Urinary bladder (tissue), 4 donors: ENCODE measurements at places on chromosomes 11 and 22. TPM values are rescaled to one million over a fixed set of nuclear protein-coding genes. Genes with fewer than 3 reads are reported as not detected.
A peak's percentile ranks its signal among the peaks of the same experiment; 100 is the strongest.

The THYN1 gene
- 47.2 TPM for total RNA-seq

DNA sequence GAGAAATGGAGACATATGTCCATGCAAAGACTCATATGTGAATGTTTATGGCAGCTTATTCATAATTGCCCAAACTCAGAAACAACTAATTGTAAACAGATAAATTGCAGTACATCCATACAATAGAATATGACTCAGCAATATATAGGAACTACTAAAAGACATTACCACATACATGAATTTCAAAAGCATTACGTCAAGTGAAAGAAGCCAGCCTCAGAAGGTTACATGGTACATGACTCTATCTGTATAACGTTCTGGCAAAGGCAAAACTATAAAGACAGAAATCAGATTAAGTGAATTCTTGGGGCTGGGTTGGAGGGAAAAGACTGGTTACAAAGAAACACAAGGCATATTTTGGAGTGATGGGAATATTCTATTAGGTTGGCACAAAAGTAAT lies 7.2 kb downstream of the KCTD21 start:
- no peak for DNase-seq

The ASCL3 gene
- total RNA-seq, result not detected

The OR8A1 gene
- not detected for total RNA-seq

The CRYBB1 gene
- total RNA-seq, result 1.6 TPM

DNA sequence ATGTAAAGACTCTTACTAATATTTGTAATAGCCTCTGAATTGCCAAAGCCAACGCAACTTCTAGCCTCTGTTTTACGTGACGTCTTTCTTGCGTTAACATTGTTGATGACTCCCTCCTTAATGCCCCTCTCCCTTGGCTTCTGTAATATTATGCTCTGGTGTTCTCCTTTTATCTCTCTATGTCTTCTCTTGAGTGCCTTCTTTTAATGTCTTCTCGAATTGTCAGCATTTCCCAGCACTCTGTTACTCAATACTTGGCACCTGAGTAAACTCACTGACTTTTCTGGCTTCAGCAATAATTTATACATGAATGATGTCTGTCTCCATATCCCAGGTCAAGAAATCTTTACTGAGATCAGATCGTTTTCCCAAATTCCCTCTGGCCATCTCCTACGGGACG lies 68.5 kb upstream of the DDI1 start:
- DNase-seq, result no peak

The SCGB1D2 gene
- not detected for total RNA-seq

- peak; percentile 47 for DNase-seq
Observed at GRCh38 chr22:31148953-31149627, 8.8 kb upstream of the PLA2G3 start.

The POU2AF3 gene
- 2.5 TPM for total RNA-seq

The OR4A16 gene
- total RNA-seq, result not detected

The FAM111B gene
- 25.9 TPM for total RNA-seq

- DNase-seq, result no peak
Observed at GRCh38 chr22:38031491-38031890, 25.7 kb upstream of the PICK1 start.
